ENCODE measurements at places on chromosomes 12 and 14.
A peak's percentile ranks its signal among the peaks of the same experiment; 100 is the strongest.

GRCh38 chr12:52847335-52848102 is 1.3 kb downstream of the KRT78 start:
- no peak for DNase-seq

GRCh38 chr14:101456246-101457175 is 104.8 kb upstream of the DIO3 start:
- DNase-seq = no peak

- no peak for DNase-seq
Observed at GRCh38 chr14:69701857-69702256, 65.1 kb upstream of the SRSF5 start.

- DNase-seq = no peak
Observed at GRCh38 chr14:31269634-31270195, 62.1 kb upstream of the HECTD1 start.

DNA sequence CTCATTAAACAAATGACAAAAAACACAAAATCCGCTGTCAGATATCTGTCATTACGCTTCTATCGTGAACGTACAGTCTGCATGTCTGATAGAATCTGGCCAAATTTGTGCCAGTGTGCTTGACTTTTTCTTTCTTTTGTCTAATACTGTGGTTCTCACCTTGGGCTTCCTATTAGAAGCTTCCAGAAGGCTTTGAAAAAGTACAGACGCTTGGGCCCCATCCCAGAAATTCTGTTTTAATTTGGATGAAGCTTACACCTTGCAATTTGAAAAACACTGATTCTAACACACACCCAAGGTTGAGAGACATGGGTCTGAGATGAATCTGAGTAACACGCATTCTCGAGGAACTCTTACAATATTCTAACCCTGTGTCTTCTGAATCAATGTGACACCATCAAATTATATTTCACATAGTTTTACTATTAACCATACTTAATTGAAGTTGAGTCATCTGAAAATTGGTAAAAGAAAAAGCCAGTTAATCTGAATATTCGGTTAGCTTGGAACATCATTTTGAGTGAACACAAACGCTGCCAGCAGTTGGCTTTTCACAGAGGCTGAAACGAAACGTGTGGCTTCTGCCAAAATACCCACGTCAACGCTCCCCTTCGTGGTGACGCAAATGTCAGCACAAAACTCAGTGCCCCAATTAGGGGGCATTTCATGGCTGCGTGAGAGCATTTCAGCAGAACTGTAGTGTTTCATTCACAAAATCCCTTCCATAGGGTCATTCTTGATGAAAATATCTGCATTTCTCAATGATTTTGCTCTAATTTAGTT is 420.5 kb downstream of the TMEM132D start:
- DNase-seq = no peak

DNA sequence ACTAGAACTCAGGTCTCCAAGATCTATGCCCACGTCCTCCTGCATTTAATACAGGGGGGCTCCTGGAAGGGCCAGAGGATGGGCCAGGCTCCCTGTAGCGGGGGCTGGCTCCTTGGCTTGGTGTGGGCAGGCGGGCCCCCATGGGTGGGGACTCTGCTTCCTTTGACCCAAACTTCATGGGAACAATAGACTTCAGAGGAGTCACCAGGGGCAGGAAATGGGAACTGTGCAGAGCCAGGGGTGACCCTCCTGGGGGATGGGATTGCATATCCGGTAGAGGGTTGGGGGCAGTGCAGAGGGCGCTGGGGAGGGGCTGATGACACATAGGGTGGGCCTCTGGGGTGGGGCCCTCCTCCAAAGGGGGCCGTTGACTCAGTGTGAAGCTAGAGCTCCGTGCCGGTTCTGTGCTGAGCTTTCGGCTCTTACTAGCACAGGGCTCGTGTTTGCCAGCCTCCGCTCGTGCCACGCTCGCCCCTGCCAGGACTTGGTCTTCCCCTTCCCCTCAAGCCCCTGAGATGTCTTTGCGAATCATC is 4.6 kb downstream of the TEAD4 start:
- no peak for DNase-seq

DNA sequence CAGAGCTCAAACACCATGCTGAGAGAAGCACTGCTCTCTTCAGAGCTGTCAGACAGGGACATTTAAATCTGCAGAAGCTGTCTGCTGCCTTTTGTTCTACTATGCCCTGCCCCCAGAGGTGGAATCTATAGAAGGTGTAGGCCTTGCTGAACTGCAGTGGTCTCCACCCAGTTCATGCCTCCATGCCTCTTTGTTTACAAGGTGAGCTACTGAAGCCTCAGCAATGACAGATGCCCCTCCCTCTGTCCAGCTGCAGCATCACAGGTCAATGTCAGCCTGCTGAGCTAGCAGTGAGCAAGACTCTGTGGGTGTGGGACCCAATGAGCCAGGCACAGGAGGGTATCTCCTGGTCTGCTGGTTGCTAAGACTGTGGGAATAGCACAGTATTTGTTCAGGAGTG is 25.4 kb upstream of the CCDC198 start:
- DNase-seq = no peak

DNA sequence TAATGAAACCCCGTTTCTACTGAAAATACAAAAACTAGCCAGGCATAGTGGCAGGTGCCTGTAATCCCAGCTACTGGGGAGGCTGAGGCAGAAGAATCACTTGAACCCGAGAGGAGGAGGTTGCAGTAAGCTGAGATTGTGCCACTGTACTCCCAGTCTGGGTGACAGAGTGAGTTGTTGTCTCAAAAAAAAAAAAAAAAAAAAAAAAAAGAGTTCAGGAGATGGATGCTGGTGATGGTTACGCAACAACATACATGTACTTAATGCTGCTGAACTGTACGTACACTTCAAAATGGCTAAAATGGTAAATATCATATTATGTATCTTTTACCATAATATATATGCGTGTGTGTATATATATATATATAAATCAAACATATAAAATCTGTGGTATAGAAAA is 29.0 kb downstream of the ACTN1 start:
- DNase-seq = no peak

DNA sequence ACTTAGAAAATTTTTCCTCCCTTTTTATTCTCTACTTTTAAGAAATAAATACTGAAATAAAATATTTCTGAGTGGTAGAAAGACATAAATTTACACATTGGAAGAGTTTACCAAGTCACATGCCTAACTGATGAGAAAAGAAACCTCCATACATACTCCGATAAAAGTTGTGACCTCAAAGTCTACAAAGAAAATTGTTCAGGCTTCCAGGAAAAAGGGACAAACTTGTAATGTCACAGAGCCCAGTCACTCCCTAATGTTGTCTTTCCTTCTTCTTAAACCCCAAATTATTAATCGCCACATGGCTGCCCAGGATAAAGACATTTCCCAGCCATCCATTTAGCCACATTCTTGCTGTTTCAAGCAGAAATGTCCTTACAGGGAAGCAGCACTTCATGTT is 455.3 kb downstream of the MDGA2 start:
- DNase-seq = no peak

DNA sequence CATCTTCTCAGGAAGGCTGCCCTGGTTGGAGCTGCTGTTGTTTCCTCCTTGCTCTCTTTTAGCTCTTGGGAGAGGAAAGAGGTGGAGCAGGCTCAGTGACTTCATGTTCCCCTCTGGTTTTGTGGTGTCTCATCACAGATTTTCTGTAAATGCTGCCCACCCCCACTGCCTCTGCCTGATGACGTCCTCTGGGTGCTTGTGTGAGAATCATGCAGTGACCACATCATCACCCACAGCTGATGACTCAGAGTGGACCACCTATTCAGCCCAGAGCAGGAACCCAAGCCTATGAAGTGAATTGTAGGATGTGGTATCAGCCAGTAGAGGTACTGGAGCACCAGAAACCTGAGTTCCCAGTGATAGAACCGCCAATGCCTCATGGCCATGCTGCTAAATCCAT is at the start of gene GZMB:
Gene GZMB (minus strand): TSS at position 33 of the 400 bp plus-strand sequence. CDS start 30 bp downstream, at position 3.
- DNase-seq = peak; percentile 77

DNA sequence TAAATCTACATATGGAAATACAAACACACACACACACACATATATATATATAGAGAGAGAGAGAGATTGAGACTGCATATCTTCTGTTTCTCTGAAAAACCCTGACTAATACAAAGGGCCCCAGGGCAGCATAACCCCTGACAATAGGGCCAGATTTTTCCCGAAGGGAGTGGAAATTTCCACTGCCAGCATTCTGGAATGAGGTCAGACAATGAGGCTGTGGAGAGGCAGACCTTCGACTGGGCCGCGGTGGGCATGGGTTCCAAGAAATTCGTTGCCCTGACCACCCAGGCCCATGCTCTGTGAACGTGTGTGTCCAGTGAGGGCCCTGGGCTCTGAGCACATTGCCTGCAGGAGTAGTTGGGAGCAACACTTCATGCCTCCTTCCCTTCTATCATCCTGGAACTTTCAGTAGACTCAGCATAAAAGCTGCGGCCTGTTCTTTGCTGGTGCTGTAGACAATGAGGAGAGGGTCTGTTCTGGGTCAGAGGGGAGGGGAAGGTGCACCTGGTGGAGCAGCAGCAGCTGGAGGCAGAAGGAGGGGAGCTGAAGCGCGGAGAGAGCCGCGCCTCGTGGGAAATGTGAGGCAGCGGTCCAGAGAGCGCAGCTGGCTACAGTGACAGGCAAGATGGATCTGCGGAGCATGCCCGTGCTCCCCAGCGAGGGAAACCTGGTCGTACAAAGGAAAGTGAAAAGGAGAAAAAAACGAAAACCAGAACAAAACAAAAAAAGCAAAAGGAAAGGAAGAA is 25.6 kb upstream of the CCDC60 start:
- no peak for DNase-seq

- no peak for DNase-seq
Observed at GRCh38 chr14:32341947-32342846, 13.1 kb downstream of the AKAP6 start.

DNA sequence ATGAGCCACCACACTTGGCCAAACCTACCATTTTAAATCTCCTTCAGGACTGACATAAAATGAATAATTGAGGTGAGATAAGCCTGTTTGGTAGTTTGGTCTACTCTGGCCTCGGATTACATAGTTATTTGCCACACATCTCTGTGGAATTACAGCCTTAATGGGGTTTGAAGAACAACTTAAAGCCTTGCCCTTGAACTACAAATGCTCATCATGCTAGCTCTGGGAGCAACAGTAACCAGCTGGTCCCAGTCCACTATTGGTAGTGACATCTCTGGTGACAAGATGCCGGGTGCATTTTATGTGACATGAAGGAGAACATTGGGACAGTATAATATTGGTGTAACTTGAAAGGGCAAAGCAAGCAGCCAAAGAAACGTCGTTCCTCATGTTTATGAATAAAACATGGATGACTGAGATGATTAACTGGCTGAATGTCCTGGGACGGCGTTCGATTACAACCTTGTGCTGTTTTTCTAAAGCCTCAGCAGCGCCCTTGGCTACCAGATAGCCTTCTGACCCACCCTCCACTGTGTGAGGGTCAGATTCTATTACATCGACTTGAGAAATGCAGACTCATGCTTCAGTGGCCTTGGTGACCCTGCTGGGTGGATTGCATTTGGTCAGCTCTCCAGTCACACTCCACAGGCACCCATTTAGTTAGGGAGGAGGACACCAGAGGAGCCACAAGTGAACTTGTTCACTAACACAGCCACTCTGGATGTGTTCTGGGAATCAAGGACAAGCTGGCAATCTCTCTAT is 41.5 kb downstream of the BEST3 start:
- DNase-seq = no peak

GRCh38 chr12:13088496-13088895 is 15.0 kb downstream of the GSG1 start:
- DNase-seq = no peak

DNA sequence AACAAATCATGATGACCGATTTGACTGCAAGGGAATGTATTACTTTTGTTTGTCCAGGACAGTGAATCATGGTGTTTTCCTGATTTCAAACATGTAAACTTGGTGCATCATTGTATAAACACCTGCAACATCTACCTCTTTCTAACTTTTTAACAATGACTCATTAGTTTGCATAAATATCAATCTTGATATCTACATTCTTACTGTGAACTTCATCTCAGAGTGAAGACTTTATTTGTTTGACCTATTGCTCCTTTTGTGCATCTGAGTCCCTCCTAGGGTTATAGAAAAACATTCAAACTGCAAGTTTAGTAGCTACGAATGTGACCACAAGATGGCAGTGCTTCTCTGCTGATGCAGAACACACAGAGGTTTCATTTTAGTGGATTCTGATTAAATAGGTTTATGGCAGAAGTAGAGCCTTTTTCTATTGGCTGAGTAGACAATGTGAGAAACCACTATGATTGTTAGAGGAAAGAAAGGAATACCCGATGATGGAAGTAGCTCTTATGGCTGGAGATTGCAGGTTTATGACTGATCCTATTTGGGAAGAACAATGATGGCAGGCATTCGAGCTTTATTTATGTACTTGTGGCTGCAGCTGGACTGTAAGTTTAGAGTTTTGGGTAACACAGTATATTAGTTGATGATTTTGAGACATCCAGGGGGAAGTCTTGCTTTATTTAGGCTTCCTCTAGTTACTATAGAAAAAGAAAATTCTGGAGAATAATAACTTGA is 244.2 kb upstream of the OR4E1 start:
- no peak for DNase-seq

GRCh38 chr12:65668981-65669695 is 155.1 kb upstream of the HMGA2 start:
- DNase-seq = no peak

GRCh38 chr12:99137124-99137855 is 492.2 kb downstream of the APAF1 start:
- DNase-seq = no peak

DNA sequence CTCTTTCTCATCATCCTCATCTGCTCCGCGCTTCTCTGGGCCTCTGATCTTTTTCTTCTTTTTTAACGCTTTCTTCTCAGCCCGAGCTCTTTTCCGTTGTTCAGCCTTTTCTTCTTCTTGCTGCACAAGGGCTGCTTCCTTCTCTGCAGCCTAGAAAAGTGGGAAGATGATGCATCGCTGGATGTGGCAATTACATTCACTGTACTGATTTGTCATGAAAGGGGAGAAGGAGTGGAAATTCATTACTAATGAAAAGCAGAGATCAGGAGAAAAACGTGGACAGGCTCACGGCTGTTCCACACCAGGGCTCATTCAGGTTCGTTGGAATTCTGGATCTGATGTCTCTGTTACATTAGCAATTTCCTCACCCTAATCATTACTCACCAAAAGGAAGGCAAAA is 15.1 kb downstream of the FICD start:
- DNase-seq = no peak

DNA sequence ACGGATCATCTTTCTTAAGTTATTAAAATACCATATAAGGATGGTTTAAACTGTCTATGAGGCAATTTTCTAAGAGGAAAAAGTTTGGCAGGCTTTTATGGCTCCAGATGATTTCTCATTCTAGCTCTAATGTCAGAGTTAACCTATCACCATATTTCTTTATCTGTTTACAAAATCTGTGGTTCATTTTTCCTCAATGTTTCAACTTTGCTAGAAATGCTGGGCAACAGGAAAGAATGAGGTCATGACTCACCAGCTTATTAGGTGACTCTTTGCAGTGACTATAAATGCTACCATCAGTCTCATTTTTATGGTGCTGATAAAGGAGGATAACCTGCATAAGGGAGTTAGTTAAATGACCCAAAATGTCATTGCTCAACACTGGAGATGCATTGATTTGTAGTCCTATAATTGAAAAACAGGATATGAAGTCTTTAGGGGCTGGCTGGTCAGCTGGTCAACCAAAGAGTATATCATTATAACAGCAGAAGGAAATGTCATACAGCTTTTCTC is 45.3 kb upstream of the RAP1B start:
- DNase-seq = no peak

Data from stimulated activated CD4-positive, alpha-beta T cell treated with anti-CD3 and anti-CD28 coated beads, TNF-alpha, amount 100 ng/mL, for 48 hours (primary cell).